ENCODE measurements at places on chromosomes 7 and 10. TPM values are rescaled to one million over a fixed set of nuclear protein-coding genes. Genes with fewer than 3 reads are reported as not detected.

Gene R3HCC1L
- total RNA-seq = 12.3 TPM

DNA sequence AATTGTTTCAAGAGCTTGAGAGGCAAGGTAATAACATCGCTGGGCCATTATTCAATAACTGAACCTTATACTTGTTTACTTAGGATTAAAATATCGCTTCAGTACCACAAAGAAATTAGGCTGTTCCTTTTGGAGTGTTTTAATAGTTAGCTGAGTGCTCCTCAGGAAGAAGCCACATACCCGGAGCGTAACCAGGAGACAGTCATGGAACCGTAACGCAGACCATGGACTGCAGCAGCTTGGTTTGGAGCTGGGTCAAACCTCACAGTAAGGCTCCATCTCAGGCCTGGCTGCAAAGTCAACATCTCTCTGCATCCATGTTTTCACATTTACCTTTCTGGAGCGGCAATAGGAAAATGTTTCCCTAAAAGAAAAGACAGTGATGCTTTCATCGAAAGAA is 599.0 kb downstream of the TNS3 start:
- H3K36me3 ChIP-seq = no peaks in the 10 kb centered on the region
- no peak for DNase-seq
- no peaks in the 10 kb centered on the region for H3K4me1 ChIP-seq

DNA sequence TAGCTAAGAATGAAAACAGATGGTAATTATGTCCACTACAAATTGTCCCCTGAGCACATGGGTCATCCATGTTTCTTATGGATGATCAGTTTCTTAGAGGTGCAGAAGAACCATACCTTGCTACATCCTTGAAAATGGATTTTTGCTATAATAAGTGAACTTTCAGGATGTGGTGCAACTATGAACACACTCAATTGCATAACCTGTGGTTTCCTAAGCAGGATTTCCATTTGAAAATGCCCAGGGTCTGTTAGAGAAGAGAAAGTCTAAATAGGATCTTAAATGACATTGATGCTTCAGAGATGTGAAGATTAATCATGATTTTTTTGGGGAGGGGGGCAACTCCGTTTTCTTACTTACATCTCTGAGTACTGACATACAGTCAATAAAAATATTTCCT is 39.6 kb upstream of the CACNB2 start:
- no peaks in the 10 kb centered on the region for H3K36me3 ChIP-seq
- no peak for DNase-seq
- no peak overlapping the region for H3K4me3 ChIP-seq
- H3K27me3 ChIP-seq = no peaks in the 10 kb centered on the region

Gene MAT1A
- total RNA-seq = not detected

GRCh38 chr7:33195264-33195663 is 65.9 kb downstream of the BBS9 start:
- H3K36me3 ChIP-seq = no peaks in the 10 kb centered on the region
- no peak overlapping the region for H3K27ac ChIP-seq
- H3K4me3 ChIP-seq = no peak overlapping the region
- DNase-seq = no peak
- no peaks in the 10 kb centered on the region for H3K4me1 ChIP-seq

DNA sequence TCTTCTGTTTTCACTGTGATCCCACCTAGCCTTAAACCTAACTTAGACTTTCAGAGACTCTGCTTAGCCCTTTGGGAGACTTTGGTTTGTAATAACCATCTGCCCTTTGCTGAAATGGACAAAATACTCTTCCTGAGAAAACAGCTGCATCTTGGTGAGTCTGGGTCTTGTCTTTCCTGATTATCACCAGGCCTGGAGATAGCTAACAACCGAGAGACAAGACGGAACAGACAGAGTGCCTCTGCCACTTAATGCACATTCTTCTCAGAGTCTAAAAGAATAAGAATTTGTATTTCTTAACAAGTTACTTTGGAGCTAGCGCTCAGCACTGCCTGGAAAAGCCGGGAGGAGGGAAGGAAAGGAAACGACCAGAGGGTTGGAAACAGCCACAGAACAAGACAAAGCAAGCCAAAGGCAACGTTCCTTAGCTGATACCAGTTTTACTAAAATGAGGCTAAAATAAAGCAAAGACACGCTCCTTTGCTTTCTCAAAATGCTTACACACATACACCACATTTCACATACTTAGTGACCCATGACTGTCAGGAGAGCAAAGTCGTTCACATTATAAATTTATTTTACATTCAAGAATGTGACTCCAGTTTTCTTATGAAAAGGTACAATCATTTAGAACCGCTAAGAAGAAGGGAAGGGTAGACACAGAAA is 70.3 kb upstream of the DGKI start:
- peaks cover 22% of the 10 kb centered on the region for H3K4me1 ChIP-seq
- H3K27me3 ChIP-seq = no peaks in the 10 kb centered on the region
- no peak for DNase-seq
- H3K4me3 ChIP-seq = no peak overlapping the region
- peak overlapping the region; percentile 58 for H3K27ac ChIP-seq

Gene JAKMIP3
- total RNA-seq = 1.4 TPM

- H3K36me3 ChIP-seq = no peaks in the 10 kb centered on the region
- H3K4me1 ChIP-seq = no peaks in the 10 kb centered on the region
- no peak overlapping the region for H3K27ac ChIP-seq
- DNase-seq = no peak
- H3K27me3 ChIP-seq = no peaks in the 10 kb centered on the region
Measured at GRCh38 chr10:36559412-36560400, 565.7 kb upstream of the ANKRD30A start.

DNA sequence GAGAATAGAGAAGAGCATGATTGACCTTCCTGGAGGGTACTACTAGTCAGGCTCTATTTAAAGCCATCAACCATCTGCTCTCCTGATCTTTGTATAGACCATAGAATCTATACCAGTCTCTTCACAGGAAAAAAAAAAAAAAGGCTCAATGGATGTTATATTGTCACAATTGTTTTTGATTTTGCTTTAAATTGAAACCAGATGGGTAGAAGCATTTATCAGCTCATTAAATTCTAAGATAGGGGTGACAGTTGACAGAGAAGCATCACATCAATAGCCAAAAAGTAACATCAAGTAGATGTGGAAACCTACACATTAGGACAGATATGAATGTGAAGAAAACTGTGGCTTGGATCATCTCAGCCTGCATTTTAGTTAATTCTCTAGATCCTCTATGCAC is 558.9 kb upstream of the MBL2 start:
- H3K4me1 ChIP-seq = no peaks in the 10 kb centered on the region
- no peak overlapping the region for H3K27ac ChIP-seq
- no peak overlapping the region for H3K4me3 ChIP-seq
- no peaks in the 10 kb centered on the region for H3K36me3 ChIP-seq
- no peak for DNase-seq

DNA sequence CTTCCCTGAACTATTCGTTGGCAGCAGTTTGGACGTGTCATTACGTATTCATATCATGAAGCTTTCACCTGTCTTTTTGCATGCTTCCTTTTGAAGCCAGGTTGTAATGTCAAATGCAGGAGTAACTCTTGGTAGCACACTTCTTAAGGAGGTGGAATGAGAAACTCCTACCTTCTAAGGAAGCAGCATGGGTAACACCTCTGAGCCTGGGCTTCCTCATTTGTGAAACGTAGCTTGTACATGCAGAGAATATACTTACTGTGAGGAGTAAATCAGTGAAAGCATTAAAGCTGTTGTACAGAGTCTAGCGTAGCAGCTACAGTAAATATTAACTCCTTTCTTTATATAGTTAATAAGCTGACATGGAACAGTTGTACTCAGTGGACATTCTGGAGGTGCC is 21.1 kb downstream of the CUL1 start:
- peaks cover 65% of the 10 kb centered on the region for H3K4me1 ChIP-seq
- DNase-seq = no peak
- H3K27ac ChIP-seq = no peak overlapping the region
- H3K27me3 ChIP-seq = no peaks in the 10 kb centered on the region
- no peak overlapping the region for H3K4me3 ChIP-seq
- no peaks in the 10 kb centered on the region for H3K36me3 ChIP-seq

- H3K36me3 ChIP-seq = no peaks in the 10 kb centered on the region
- H3K4me3 ChIP-seq = no peak overlapping the region
- no peaks in the 10 kb centered on the region for H3K4me1 ChIP-seq
- H3K27ac ChIP-seq = no peak overlapping the region
- DNase-seq = no peak
- H3K27me3 ChIP-seq = no peaks in the 10 kb centered on the region
Measured at GRCh38 chr7:64914557-64914956, 11.5 kb downstream of the ZNF273 start.

DNA sequence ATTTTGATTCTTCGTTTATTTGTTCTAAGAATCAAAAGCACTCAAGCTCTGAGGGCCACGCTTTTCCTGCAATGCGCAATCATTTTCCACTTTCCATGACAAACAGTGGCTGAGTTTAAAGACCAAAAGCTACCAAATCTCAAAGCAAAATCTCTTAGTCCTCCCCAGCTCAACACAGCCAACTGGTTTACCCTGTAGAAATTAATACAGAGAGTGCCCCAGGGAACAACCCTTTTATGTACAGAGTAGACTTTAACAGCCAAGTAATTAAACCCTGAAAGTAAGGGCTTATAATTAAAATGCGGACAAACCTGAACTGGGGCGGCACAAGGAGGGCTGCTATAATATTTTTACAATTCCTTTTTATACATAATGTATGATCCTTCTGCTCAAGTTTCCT is 53.2 kb downstream of the FAM53B start:
- peaks cover 18% of the 10 kb centered on the region for H3K4me1 ChIP-seq
- H3K27me3 ChIP-seq = no peaks in the 10 kb centered on the region
- H3K4me3 ChIP-seq = no peak overlapping the region
- no peak for DNase-seq

Gene ZNF365
- total RNA-seq = 2.2 TPM

DNA sequence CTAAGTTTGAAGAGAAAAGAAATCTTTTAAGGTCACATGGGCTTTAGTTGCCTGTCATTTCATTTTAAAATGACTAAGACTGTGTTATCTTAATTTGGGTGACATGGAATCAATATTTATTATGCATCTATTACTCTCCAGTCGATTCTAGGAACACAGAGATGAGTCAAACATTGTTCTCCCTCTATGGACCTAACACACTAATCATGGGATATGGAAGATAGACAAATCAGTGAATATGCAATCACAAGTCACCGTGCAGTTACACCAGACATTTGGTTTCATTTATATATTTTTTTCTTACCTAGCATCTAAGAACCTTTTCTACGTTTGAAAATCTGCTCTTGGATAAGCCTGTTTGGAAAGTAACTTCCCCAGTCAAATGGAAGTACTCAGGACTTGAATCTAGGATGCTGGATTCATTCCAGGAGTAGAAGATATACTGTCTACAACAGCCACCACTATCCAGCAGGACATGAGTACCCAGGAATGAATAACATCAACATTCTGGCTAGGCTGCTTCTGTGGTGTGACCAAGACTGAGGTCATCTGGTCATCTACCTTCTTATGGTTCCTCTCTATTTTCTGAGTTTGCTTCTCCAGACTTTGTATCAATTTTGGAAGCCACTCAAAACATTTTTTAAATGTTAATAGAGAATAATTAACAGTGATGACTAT is 902.9 kb upstream of the LRRN3 start:
- no peak overlapping the region for H3K4me3 ChIP-seq
- H3K36me3 ChIP-seq = no peaks in the 10 kb centered on the region
- H3K4me1 ChIP-seq = no peaks in the 10 kb centered on the region
- DNase-seq = no peak
- no peaks in the 10 kb centered on the region for H3K27me3 ChIP-seq

Gene PPRC1
- total RNA-seq = 56.4 TPM

- H3K36me3 ChIP-seq = no peaks in the 10 kb centered on the region
- peaks cover 9% of the 10 kb centered on the region for H3K4me1 ChIP-seq
- DNase-seq = no peak
- H3K4me3 ChIP-seq = no peak overlapping the region
- no peaks in the 10 kb centered on the region for H3K27me3 ChIP-seq
Measured at GRCh38 chr10:65907199-65907712, 1018.6 kb upstream of the LRRTM3 start.

- peaks cover 46% of the 10 kb centered on the region for H3K4me1 ChIP-seq
- H3K36me3 ChIP-seq = no peaks in the 10 kb centered on the region
- no peak overlapping the region for H3K27ac ChIP-seq
Measured at GRCh38 chr10:113130014-113130641, 180.1 kb downstream of the TCF7L2 start.

Gene CCDC71L
- 57.9 TPM for total RNA-seq

Gene PGAM2
- total RNA-seq = 9.5 TPM

- no peak for DNase-seq
- no peaks in the 10 kb centered on the region for H3K36me3 ChIP-seq
- no peak overlapping the region for H3K27ac ChIP-seq
- H3K27me3 ChIP-seq = peaks cover 3% of the 10 kb centered on the region
- H3K4me3 ChIP-seq = peak overlapping the region; percentile 56
- H3K4me1 ChIP-seq = no peaks in the 10 kb centered on the region
Measured at GRCh38 chr7:103988468-103989199, 824 bp downstream of the RELN start.

DNA sequence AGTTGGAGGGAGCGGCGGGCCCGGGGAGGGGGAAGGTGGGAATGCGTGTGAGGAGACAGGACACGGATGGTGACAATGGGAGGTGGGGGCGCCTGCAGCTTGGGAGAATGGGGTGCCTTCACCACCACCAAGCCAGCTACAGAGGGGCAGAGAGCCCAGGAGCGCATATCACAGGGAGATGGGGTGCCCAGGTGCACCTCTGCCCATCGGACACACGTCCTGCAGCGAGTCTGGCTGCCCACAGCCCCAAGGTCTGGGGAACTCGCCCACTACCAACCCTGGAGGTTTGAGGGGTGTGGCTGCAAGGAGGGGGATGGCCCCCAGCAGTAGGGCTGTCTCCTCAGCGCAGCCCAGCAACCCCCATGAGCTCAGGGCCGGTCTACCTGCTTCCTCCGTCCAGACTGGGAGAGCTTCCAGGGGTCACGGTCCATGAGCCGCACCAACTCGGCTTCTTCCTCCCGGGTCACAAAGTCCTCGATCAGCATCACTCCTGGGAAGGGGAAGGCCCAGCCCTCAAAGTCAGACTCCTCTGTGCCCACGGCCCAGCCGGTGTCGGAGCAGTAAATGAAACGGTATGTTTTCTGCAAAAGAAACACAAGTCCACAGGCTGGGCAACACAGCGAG is 5.3 kb downstream of the ALKBH4 start:
- no peak for DNase-seq
- H3K27ac ChIP-seq = no peak overlapping the region
- H3K4me3 ChIP-seq = no peak overlapping the region
- H3K36me3 ChIP-seq = peaks cover 20% of the 10 kb centered on the region

- H3K27me3 ChIP-seq = no peaks in the 10 kb centered on the region
- H3K36me3 ChIP-seq = no peaks in the 10 kb centered on the region
- no peak overlapping the region for H3K27ac ChIP-seq
- H3K4me1 ChIP-seq = no peaks in the 10 kb centered on the region
- no peak overlapping the region for H3K4me3 ChIP-seq
Measured at GRCh38 chr10:1240341-1240775, 184.2 kb downstream of the WDR37 start.

DNA sequence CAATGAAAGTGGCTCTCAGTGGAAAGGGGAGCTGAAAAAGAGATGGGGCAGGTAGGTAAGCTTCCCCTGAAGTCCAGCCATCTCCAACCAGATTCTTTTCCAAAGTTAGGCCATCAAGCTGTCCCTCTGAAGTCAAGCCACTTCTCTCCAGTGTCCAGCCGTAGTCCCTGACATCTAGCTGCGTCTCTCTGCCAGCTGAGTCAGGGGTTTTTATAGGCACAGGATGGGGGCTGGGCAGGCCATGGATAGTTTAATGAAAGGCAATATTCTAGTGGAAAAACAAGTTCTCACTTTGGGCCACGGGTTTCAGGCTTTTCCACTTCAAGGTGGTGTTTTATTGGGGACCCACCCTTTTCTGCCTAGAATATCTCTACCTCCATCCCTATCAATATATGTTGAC is 36.8 kb downstream of the AVL9 start:
- no peak overlapping the region for H3K4me3 ChIP-seq
- H3K27me3 ChIP-seq = no peaks in the 10 kb centered on the region
- no peak for DNase-seq
- no peak overlapping the region for H3K27ac ChIP-seq
- H3K4me1 ChIP-seq = peaks cover 13% of the 10 kb centered on the region
- no peaks in the 10 kb centered on the region for H3K36me3 ChIP-seq

Measured in thoracic aorta (tissue), 2 donors.